Activated T-helper 1 cell treated with anti-CD3 and anti-CD28 coated beads, Interleukin-2, amount 50 U/mL, for 16 hours (primary cell): ENCODE measurements at places on chromosomes 6 and 20.
A peak's percentile ranks its signal among the peaks of the same experiment; 100 is the strongest.

DNA sequence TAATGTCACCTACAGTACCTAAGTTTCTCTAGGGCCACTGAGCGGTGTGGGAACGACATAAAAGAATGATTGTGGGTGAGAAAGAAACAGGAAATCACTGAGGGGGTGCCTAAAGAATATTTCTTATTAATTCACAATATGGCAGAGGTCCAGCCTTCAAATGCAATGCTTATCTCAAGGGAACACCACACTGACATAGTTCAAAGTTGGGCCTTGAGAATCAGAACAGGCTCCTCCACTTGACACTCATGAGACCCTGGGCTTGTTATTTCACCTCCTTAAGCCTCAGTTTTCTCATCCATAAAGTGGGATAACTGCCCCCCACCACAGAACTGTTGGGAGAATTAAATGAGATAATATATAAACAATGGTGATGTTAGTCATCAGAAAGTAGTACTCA lies 40.4 kb upstream of the ARHGAP18 start:
- DNase-seq: no peak

- no peak for DNase-seq
Measured at GRCh38 chr20:20524756-20525155, 156.9 kb downstream of the INSM1 start.

DNA sequence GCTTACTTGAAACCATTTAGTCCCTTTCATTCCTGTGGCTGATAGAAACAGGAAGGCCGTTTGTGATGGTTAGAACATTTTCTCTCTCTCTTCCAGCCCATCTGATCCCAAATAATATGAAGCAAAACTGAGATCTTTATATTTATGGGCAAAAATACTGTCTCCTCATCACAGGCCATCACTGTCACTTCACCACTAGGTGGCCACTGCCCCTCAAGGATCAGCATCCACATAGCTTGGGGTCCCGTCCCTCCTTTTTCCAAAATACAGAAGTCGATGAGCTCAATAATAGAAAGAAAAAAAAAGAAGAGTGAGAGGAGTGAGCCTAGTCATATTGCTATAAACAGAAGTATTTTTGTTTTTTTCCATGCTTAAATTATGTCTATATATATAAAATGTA lies 46.4 kb upstream of the LAMP5 start:
- DNase-seq: no peak

DNA sequence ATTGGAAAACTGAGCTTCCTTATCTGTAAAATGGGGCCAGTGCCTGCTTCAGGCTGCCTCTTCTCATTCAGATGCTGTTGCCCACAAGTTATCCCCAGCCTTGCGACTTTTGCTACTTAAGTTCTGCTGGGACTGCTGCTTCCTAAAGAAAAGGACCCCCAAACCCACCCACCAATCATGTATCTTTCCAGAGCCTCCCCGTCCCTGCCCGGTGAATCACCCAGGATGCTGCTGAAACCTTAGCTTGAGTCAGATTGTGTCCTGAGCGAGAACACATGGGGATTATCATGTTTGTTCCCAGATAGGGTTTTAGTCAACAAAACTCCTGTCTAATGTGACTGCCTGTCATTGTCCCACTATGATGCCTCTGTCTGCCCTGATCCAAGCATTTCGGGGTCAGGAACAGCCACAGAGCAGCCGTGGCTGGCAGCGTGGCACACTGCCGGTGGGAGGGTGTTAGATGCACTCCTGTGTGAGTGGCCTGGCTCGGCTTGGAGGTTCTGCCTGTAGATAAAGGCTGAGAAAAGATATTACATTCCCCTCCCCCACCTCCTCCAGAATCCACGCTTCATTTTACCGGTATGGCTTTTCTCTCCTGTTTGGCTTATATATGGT lies 79.9 kb downstream of the TOX2 start:
- no peak for DNase-seq

- no peak for DNase-seq
Measured at GRCh38 chr6:16476861-16477260, 238.5 kb downstream of the GMPR start.

GRCh38 chr6:134431421-134431859 lies 113.5 kb upstream of the SGK1 start:
- no peak for DNase-seq

DNA sequence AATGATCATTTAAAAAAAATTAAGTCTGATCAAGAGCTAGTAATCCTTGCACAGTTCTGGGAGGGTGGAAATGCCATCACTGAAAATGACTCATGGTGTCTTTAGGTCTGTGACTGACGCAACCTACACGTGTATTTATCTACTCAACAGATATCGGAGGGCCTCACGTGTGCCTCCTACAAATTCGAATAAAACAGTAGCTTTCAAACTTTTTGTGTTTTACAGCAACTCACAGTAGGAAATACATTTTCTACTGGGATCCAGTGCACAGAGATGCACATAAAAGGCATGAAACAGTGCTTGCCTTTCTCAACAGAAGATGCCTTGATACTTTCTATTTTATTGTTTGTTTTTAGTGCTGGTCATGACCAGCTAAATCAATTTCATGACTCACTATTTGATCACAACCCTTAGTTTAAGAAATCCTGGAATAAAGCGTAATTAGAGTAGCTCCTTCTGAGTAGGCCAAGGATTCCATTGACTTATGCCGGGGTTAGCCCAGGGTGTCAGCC lies 210.0 kb upstream of the SNX9 start:
- DNase-seq: no peak

- DNase-seq: no peak
Measured at GRCh38 chr20:51258582-51259165, 235.8 kb upstream of the KCNG1 start.

DNA sequence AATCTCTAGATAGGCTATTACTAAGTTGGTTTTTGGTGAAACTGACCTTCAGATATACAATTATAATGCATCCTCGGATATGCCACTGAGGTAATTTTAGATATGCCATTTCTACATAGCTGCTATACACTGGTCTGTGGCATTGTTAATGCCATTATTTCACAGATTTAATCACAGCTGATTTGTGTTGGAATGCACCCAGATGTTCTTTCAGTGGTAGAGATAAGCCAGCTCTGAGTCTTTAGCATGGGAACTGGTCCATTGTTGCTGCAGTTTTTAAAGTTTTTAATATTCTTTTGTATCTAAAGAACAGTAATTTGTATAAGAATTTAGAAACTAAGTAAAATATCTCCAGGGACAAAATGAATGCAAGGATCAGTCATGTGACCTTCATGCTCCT lies 6.8 kb downstream of the TMX4 start:
- DNase-seq: no peak

GRCh38 chr6:16481697-16482399 lies 243.5 kb downstream of the GMPR start:
- peak; percentile 7 for DNase-seq

- DNase-seq: no peak
Measured at GRCh38 chr6:48671505-48671904, 560.5 kb upstream of the PTCHD4 start.

DNA sequence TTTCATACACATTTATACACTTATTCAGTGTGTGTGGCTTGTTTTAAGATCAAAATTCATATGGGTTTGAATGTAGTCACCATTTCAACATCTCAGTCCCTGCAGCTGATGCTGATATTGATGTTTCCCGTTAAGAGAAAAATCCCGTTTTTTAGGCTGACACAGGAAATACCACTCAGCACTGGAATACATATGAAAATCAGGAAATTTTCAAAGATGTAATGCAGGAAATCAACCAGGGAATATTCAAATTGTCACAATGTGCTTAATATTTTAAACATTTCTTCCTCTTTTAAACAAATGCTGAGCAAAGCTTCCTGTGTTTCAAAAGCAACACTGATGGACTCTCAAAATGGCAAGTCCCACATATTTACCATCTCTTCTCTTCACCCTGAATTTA lies 94.5 kb upstream of the MARCKS start:
- DNase-seq: no peak

- DNase-seq: no peak
Measured at GRCh38 chr6:28486988-28487742, 28.4 kb downstream of the GPX6 start.

- no peak for DNase-seq
Measured at GRCh38 chr6:151240036-151240685, 394 bp downstream of the AKAP12 start.

DNA sequence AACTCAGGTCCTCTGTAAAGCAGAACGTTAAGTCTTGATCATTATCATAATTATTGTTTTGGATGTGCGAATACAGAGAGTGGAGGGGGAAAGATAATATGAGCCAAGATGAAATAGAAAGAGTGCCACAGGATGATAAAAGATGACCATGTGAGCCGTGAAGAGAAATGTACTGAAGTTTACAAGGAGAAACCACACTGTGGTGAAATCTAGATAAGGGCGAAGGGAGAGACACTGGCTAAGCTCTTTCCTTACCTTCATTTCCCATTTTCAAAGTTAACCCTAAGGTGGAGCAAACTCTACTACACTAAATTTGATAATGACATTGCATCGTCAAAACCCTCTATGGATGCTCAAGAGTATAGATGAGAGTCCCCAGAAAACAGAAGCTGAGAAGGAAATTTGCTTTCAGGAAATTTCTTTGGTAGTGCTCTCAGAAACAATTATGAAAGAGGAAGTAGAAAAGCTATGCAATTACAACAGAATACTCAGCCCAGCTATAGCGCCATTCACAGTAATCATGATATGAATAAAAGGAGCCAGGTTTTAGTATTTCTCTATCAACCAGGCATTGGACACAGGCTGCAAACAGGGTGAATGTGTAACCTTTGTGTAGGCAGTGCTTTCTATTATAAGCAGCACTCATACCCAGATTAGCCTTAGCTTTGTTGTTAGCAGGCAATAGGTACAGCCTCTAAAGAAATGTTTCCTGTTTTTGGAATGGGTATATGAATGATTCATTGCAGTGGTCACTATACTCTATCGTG lies 1080.7 kb downstream of the GRIK2 start:
- DNase-seq: no peak

- no peak for DNase-seq
Measured at GRCh38 chr6:35224720-35225119, 11.0 kb downstream of the SCUBE3 start.

GRCh38 chr20:47665221-47665991 lies 119.9 kb downstream of the SULF2 start:
- DNase-seq: no peak

- no peak for DNase-seq
Measured at GRCh38 chr20:1187605-1188171, 2.9 kb upstream of the TMEM74B start.

DNA sequence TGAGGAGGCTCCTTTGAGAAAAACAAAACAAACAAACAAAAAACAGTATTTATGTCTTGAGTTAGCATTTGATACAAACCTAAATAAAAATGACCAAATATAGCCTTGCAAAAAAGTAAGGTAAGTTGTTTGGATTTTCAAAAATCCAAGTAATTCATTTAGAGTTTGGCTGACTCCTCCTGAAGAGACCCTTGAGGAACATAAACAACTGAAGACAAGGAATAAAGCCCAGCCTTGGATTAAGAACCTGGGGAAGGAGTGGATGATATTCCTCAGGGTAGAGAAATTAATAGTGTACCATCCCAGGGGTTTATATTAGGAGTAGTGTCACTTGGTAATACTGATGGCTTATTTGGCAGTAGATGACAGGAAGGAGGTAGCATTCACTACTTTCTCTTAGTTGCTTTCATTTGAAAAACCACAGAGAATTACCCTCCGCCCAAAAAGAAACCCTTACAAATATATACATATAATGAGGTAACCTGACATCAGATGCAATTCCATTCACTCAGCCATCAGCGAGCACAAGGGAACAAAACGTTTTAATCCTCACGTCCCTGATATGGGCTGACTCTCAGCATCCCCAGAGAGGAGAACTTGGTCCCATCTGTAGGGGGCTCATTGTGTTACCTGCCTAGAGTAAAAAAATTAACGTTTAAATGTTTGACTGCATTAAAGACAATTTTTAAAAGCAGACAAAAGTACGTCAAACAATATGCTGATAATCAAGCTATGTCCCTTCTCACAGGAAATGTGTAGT lies 57.0 kb downstream of the SOBP start:
- no peak for DNase-seq

- no peak for DNase-seq
Measured at GRCh38 chr6:143632894-143633293, 44.9 kb upstream of the PHACTR2 start.

DNA sequence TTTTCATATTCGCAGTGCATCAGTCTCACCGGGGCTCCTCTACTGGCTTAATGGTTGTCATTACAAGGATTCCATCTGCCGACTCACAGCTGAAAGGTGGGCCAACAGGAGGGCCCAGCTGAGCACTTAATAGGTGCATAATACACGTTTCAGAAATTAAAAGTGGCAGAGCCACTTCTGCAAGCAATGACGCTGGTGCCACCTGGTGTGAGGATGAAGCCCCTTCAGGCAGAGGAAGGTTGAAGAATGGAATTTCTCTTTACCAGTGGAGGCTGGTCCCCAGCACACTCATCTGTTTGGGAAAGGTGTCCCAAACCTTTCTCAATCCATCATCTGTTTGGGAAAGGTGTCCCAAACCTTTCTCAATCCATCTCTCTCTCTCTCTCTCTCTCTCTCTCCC lies 8.2 kb upstream of the STMND1 start:
- DNase-seq: no peak

DNA sequence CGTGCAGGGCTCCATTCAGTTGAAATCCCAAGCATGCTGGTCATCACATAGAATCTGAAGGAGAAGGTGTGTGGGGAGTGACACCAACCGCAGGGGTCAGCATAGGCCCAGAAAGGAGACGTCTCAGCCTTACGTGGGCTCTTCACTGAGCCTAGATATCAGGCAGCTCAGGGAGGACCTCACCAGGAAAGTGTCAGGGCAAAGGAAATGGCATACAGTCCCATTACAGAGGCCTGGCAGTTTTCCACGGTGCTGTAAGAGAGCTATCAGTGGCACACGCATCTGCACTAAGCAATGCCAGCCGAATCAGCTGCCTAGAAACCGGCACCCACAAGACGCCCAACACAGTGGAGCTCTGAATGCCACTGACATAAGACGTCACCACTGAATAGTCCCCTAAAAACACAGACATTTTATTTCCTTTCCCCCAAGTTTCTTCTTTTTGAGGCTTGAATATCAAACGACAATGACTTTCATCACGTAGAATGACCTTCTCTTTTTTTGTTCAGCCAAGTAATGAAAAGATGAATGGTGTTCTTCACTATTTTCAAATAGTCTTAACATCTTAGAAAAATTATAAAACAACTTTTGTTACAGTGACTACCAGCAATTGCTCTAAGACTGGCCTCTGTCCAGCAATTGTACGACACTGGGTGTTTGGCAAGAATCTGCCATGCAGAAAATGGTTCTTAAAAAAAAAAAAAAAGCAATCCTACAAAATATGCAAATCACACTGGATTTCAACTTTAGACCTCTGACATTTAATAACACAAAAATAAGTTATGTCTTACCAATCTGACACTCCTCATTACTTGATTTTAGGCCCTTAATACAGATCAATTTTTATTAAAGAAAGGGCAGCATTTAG lies 88.9 kb upstream of the FOXQ1 start:
- no peak for DNase-seq

- DNase-seq: no peak
Measured at GRCh38 chr6:24187965-24188577, 62.1 kb downstream of the NRSN1 start.

DNA sequence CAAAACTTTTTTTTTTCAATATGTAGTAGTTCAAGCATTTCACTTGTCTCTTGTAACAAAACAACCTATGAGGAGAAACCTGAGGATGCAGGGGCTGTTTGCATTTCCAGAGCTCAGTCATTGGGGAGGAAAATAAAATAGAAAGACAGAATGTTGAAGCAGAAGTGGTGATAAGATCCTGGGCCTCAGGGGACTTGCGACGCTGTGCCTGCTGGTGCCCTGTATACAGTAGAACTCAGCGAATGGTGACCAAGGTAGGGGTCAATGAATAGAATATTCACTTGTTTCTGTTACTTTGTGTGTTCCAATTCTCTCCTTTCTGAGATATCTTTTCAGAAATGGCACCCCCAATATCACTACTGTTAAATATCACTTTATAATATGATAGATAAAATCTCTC lies 271.6 kb downstream of the FARS2 start:
- DNase-seq: no peak
